ENCODE measurements at places on chromosomes 2 and 18.

DNA sequence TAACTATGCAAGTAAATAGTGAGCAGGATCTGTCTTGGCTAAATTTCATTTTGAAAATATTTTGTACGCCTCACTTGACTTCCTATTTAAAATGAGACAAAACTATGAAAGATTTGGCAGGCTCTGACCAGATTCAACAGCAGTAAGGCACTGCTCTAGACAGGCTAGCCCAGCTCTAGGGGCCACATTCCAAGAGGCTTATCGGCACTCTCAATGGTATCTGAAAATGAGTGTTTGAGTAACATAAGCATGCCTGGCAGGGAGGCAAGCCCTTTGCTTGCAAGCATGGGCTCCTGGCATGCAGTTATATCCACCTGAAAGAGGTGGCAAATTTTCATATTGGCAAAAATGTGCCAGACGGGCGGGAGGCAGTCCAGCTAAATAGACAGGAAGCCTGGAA, 10.5 kb downstream of the CAPN13 start:
- DNase-seq, result no peak

DNA sequence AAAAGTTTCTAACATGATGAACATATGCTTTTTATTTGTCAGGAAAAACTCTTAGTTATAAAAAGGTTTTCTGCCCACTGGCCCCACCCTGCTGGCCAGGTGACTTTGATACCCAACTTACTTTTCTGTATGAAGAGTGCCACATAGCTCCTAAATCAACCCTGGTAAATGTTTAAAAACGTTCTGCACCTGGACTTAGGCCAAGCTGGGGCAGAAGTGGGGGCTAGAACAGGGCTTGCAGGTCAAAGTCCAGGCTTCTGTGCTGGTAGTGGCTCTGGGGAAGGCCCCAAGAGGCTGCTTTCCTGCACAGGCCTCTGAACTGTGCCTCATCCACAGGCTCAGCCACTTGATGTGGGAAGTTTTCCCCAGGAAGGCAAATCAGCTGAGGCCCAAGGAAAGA, 171.7 kb downstream of the ANKRD30B start:
- DNase-seq, result no peak

- DNase-seq, result no peak
These were observed 1.5 kb upstream of the INHBB start for GRCh38 chr2:120344214-120344975.

DNA sequence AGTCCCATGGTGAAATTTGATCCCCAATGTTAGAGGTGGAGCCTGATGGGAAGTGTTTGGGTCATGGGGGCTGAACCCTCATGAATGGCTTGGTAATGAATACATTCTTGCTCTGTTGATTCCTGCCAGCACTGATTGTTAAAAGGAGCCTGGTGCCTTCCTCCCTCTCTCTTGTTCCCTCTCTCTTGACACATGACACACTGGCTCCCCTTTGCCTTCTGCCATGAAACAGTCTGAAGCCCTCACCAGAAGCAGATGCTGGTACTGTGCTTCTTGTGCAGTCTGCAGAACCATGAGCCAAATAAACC, 30.6 kb upstream of the EPC2 start:
- DNase-seq, result no peak

- DNase-seq, result no peak
These were observed 142.2 kb downstream of the DYSF start for GRCh38 chr2:71595569-71595968.

GRCh38 chr2:98317214-98317613, 29.0 kb upstream of the CNGA3 start:
- DNase-seq, result no peak

GRCh38 chr2:213317929-213318328, 33.7 kb downstream of the SPAG16 start:
- DNase-seq, result no peak

DNA sequence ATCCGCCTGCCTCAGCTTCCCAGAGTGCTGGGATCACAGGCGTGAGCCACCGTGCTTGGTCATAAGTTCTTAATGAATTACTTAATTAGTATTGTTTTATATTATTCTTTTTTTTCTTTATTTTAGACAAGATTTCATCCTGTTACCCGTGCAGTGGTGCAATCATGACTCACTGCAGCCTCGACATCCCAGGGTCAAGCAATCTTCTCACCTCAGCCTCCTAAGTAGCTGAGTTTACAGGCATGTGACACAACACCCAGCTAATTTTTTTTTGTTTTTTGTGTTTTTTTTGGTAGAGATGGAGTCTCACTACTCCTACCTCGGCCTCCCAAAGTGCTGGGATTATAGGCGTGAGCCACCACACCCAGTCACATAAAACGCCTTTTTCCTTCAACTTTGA, 17.3 kb downstream of the C2orf42 start:
- no peak for DNase-seq

DNA sequence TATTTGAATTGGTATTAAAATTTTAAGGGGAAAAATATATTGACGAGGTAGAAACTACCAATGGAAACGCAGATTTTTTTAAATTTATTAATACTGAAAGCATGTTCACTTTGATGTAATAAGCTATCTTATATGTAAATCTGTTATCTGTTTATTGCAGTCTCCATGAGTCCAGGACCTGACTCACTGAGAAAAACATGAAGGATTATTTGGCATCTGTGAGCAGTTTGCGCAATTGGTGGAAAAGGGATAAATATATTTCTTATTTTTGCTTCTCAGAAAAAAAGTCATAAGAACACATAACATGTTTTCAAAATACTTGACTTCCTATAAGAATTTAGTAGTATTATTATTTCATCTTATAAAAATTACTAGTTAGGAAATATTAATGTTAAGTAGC, 561.4 kb downstream of the ADCYAP1 start:
- DNase-seq, result no peak

- DNase-seq, result no peak
These were observed 35.2 kb upstream of the SNED1 start for GRCh38 chr2:240963065-240963867.

DNA sequence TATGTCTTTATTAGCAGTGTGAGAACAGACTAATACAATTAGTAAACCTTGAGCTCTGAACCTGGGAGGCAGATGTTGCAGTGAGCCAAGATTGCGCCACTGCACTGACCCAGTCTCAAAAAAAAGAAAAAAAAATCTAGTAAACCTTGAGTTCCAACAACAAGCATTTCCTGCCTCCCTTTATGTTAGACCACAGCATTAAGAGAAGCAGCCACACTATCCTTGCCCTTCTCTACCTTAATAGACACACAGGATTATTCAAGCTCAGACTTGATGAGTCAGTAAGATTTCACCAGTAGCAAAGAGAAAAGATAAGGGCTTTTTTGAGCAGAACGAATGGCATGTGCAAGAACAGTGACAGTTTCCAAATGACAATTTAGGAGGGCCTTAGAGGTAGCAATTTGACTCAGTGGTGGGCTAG, 18.0 kb upstream of the GLS start:
- DNase-seq, result no peak

DNA sequence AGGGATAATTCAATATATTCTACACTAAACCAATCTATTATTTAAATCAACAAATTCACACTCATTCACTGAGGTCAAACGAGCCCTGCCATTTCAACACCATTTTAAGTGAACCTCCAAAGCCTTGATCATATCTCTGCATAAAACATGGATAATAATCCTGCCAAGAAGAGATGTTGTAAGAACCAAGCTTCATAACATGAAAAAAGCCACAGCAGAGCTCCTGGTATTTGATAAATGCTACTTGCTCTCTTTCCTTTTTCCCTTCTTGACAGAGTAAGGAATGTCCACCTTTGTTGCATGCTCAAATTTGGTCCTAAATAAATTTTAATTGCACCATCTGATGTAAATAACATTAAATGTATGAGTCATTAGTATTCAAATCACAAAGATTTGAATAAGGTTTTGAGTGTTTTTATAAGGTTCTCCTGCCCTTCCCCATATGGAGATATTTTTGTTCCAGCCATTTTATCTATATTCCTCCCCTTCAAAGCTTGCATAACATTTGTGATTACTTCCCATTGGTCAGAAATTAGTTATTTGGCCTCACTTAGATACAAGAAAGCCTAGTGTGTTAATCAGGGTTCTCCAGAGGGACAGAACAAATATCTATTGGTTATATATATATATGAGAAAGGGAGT, 318.8 kb downstream of the RND3 start:
- DNase-seq, result no peak

DNA sequence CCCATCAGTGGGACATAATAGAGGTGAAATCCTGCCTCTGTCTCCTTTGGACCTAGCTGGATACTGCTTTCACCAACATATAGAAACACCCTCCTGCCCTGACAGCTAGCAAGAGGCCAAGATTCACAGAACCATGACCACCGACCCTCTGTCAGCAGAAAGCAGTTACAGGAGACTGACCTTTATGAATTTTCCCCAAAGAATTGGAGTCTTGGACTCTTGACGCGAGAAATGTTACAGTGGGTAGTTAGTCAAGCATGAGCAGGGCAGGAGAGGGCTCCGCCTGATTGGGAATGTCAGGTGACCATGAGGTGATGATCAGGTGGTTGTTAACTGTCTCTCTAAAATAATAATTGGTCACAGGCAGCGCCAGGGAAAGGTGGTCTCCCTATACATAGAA, 1002.3 kb downstream of the TDRD15 start:
- no peak for DNase-seq

DNA sequence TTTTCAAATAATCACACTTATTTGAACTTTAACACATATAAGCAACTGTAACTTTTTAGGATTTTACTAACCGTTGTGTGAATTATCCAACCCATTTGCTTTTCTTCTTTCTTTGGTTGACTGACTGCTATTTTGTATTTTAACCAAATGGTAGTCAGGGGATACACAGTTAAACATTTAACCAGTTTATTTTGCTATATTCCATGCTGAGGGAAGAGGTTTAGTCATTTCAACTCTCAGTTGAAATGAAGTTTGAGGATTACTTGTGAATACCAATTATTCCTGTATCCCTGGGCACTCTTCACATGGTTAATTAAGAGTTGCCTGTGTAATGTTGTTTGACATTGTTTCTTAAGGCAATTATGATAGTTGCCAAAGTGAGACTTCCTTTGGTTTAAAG, 1.9 kb downstream of the SPAG16 start:
- DNase-seq, result no peak

- DNase-seq, result no peak
These were observed 75.6 kb upstream of the UXS1 start for GRCh38 chr2:106269591-106270291.

GRCh38 chr2:8329660-8330622, 351.9 kb upstream of the ID2 start:
- no peak for DNase-seq

- no peak for DNase-seq
These were observed 82.6 kb downstream of the PKP4 start for GRCh38 chr2:158539176-158540005.

DNA sequence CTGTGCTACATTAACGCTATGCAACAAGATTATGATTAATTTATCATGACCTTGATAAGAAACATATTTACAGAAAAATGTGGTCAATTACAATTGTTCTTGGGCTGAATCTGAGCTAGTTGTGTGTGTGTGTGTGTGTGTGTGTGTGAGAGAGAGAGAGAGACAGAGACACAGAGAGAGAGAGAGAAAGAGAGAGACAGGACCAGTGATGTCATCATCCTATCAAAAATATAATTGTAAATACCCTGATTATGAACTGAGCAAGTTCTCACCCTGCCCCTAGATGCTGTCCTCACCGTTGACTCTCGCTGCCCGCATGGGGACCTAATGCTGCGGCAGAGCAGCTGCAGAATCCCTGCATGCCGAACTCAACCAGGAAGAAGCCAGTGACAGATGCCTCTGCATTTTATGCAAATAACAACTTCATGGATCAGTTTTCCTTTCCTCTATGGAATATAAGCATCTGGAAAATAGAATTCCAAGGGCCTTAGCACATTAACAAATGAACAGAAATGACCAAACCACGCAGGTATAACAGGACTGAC, 512.5 kb downstream of the PLCL1 start:
- DNase-seq, result no peak

DNA sequence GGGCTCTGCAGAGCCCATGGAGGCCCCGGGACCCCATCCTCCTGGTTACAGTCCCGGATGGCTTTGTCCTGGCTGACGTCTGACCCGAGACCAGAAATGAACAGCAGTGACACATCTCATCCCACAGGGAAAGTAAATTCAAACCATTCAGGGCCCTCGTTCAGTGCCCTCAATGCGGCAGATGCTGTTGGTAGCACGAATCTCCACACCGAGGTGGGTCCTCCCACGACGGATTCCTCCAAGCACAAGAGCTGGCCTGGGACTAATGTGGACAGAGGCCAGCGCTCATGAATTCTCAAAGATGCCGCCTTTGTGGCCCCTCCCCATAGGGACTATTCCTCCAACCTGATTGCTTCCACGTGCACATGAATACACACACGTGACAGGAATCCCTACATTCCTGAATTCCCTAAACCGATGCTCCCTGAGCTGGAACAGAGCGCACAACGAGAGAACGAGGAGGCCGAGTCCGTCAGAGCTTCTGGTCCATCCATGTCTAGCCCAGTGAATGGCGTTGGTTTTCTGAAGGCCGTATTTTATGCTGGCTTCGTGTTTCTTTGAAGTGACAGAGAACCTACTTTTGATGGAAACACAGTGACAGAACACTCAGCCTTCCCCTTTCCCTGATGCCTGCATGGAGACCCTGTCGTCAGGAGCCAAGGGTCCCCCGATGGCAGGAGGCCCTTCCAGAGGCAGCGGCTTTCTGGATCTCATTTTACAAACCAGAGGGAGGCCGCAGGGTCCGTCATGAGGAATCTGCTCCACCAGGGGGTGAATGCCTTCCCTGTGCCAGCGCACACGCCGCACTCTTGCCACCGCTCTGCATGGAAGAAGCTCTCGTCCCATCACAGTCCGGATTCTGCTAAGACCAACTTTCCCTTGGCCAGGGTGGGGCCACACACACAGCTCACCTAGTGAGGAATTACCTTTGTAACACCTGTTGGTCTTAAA, 64.3 kb upstream of the SNTG2 start:
- no peak for DNase-seq

- DNase-seq, result no peak
These were observed 649.2 kb downstream of the RNF144A start for GRCh38 chr2:7566382-7566881.

DNA sequence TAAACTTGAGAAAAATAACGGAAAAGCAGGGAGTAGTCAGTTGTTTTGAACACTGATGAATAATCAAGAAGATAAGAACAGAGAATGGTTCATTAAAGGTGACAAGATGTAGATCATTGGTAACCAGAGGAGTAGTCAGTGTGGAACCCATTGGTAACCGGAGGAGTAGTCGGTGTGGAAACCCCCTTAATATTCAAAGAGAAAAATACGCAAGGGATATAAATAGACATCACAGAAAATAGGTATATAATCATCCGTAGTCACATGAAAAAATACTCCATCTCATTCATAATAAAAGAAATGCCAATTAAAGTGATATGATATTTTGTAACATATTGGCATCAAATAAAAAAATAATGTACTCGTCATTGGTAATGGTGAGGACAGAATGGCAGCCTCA, 70.6 kb upstream of the EPAS1 start:
- DNase-seq, result no peak

- no peak for DNase-seq
These were observed 43.0 kb downstream of the BIN1 start for GRCh38 chr2:127063701-127064590.

- DNase-seq, result no peak
These were observed 45.8 kb downstream of the PTPN2 start for GRCh38 chr18:12838178-12838634.
